ENCODE measurements at places on chromosomes 2 and 18.

- DNase-seq: no peak
These were observed 309.0 kb upstream of the MEIS1 start for GRCh38 chr2:66125951-66126350.

- no peak for DNase-seq
These were observed 24.4 kb downstream of the MRPL33 start for GRCh38 chr2:27795868-27796277.

GRCh38 chr2:6203291-6203959 is 511.2 kb downstream of the SOX11 start:
- no peak for DNase-seq

DNA sequence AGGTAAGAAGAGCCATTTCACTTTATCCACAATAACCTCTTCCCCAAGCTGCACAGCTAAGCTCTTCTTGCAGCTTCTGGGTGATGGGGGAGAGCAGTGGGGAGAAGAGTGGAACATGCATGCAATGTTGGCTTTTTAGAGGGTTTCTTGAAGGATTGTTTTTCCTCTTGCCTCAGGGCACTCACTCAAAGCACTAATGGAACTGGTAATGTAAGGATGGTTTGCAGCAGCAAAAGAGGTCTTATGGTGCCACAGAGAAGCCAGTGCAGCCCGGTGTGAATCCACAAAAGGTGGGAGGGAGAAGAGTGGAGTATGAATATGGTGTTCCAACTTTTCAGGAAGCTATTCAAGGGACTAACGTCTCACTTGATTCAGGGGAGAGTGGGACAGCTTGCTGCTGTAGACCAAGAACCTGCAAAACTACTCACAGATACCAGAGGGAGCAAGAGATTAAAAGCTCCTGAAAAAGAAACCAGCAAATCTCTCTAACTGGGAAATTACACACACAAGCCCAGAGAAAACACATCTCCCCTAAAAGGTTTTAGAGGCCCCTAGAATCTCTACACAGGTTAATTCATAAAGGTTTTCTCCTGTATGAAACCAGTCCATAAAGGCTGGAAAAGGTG is 116.4 kb downstream of the CHN1 start:
- DNase-seq: no peak

GRCh38 chr2:31739161-31739560 is 158.4 kb upstream of the SRD5A2 start:
- no peak for DNase-seq

Data from stimulated activated CD4-positive, alpha-beta T cell treated with anti-CD3 and anti-CD28 coated beads, Interleukin-15, amount 100 ng/mL, for 1 hour (primary cell).